NCI-H510A treated with DMSO at 0.1 percent for 48 hours (cell line): ENCODE measurements at places on chromosomes 5 and 9.

DNA sequence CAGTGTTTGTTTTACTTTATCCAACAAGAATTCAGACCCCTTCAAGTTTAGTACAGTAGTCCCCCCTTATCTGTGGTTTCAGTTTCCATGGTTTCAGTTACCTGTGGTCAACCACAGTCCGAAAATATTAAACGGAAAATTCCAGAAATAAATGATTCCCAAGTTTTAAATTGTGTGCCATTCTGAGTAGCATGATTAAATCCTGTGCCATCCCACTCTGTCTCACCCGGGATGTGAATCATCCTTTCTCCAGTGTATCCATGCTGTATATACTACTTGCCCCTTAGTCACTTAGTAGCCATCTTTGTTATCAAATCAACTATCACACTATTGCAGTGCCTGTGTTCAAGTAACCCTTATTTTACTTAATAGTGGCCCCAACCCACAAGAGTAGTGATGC, 153.8 kb upstream of the RASA1 start:
- DNase-seq: no peak

DNA sequence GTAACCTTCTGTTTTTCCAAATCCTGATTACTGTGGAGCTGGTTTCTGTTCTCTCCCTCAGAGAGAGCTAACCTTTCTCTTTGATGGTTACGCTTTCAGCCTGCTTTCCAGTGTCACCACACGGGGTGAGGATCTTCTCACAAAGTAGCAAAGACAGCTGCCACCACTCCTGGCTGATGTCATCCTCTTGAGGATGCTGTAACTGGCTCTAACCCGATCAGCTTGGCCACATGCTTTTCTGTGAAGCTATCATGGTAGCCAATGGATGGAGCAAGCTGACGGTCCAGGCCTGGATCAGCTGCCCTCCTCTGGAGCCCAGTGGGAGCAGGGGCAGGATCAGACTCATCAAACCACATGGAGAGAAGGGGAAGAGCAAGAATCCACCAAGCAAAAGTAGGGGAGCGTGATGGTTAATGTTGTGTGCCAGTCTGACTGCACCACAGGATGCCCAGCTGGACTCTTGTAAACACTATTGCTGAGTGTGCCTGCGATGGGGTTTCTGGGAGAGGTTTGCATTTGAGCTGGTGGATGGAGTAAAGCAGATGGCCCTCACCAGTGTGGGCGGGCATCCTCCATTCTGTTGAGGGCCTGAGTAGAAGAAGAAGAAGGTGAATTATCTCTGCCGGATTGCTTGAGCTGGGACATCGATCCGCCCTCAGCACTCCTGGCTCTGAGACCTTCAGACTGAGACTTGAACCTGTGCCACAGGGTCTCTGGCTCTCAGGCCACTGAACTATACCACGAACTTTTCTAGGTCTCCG, 26.8 kb upstream of the ZNF354A start:
- no peak for DNase-seq

- DNase-seq: no peak
These were observed 108.0 kb downstream of the EHMT1 start for GRCh38 chr9:137726764-137727163.

DNA sequence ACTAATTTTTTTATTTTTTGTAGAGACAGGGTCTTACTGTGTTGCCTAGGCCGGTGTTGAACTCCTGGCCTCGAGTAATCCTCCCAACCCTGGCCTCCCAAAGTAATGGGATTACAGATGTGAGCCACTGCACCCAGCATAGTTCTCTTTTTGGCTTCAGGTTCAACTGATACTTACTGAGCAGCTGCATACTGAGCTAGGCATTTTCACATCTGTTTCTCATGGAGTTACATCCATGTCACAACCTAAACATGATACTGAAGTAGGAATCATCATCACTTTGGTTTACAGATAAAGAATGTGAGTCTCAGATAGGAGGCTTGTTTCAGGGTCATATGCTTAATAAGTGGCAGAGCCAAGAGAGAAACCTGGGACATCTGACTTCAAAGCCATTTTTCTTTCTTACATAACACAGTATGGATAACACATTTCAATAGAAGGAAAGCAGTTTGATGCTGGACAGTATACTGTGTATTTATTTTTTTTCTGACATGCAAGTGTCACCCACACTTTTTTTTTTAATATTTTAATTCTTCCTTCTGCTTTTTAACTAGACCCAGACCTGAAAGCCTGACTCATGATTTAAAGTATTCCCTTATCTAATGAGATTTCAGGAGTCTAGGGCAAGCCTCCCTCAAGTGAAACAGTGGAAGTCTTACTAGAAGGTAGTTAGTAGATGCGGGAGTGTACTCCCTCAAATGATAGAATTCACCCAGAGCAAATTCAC, 90.8 kb downstream of the HACD4 start:
- DNase-seq: no peak

GRCh38 chr9:125842242-125842641, 95.1 kb downstream of the PBX3 start:
- no peak for DNase-seq

DNA sequence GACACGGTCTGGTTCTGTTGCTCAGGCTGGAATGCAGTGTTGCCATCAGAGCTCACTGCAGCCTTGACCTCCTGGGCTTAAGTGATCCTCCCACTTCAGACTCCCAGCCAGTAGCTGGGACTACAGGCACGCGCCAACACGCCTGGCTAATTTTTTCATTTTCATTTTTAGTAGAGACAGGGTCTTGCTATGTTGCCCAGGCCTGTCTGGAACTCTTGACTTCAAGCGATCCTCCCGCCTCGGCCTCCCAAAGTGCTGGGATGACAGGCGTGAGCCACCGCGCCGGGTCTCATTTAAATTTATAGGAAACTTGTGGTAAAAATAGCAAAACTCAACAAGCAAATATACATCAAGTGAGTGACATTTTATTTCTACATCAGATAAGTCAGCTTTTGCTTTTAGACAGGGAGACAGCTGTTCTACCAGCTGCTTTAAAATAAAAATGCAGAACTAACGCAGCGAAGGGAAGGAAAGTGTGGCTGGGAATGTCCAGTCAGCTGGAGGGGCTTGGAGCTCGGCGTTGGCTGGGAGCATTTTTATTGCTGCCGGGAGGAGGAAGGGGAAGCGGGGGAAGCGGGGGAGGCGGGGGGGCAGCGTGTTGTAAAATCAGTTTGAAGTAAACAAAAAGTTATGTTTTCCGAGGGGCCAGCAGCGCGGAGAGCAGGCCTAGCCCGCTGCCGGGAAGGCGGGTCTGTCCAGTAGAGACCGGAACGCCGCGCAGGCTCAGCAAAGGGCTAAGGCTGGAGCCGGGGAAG, 707 bp upstream of the ZFYVE16 start:
- DNase-seq: no peak
